ENCODE measurements at places on chromosomes 13 and 19.

GRCh38 chr19:40339018-40339728 lies 9.0 kb downstream of the C19orf47 start:
- no peak for DNase-seq

GRCh38 chr13:75324413-75324940 lies 157.5 kb downstream of the TBC1D4 start:
- DNase-seq, result no peak

- DNase-seq, result no peak
Observed at GRCh38 chr19:7554565-7554964, 19.0 kb downstream of the PNPLA6 start.

DNA sequence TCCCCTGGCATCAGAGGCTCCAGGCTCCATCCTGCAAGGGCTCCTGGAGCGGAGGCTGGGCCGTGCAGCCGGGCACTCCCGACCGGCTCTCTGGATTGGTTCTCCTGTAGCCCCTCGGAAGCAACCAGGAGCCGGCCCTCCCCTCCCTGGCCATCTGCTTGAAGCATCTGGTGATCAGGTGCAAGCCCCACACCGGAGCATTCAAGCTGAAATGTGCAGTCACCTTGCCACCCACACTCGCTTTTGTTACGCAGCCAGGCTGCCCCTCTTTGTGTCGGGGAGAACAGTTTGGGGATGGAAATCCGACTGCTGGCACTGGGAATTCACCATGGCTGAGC lies 258.8 kb downstream of the ZNF536 start:
- DNase-seq, result no peak

DNA sequence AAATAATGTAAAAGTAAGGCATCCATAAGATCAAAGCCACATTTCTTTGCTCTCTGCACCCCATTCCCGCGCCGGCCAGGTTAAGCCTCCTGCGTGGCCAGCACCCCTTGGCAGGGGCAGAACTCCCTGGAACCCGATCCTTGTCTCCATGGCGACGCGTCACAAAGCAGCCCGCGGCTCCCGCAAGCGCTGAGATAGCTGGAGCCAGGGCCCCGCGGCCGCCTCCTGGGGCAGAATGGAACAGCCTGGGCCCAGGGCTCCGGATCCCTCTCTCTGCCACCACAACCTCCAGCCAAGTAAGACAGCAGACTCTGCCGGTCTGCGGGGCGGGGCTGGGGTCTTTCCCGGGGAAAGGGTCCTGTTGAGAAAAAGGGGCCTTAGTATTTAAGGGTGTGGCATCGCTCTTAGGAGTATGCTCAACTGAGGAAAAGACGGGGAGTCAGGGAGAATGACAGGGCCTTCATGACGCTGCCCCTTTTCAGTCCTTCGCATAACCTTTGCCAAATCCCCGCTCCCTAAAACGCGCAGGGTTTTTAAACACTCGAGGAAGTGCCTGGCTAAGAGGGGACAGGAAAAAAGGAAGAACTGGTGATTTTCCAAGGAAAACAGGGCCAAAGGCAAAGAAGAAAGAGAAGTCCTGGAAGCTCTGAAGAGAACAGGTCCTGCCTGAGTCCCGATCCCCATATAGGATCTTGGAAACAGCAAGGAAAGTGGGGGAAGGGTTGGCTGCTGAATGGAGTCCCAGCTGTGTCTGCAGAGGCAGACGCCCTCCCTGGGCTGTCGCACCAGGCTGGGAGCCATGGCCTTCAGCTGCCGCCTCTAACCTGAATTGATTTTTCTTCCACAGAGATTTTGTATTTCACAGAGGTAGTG lies at the start of gene TEX26:
Gene TEX26 (plus strand): TSS at position 176 of the 873 bp plus-strand sequence. CDS start 60 bp downstream, at position 236.
- no peak for DNase-seq

- no peak for DNase-seq
Observed at GRCh38 chr13:81602241-81602640, 1261.3 kb upstream of the SPRY2 start.

GRCh38 chr13:113390874-113391497 lies 27.1 kb upstream of the GRTP1 start:
- DNase-seq, result no peak

- no peak for DNase-seq
Observed at GRCh38 chr19:29953352-29954247, 11.6 kb downstream of the URI1 start.

GRCh38 chr13:109370496-109370895 lies 415.9 kb downstream of the IRS2 start:
- DNase-seq, result no peak

GRCh38 chr19:4501691-4502090 lies 16.6 kb downstream of the PLIN4 start:
- DNase-seq, result no peak

DNA sequence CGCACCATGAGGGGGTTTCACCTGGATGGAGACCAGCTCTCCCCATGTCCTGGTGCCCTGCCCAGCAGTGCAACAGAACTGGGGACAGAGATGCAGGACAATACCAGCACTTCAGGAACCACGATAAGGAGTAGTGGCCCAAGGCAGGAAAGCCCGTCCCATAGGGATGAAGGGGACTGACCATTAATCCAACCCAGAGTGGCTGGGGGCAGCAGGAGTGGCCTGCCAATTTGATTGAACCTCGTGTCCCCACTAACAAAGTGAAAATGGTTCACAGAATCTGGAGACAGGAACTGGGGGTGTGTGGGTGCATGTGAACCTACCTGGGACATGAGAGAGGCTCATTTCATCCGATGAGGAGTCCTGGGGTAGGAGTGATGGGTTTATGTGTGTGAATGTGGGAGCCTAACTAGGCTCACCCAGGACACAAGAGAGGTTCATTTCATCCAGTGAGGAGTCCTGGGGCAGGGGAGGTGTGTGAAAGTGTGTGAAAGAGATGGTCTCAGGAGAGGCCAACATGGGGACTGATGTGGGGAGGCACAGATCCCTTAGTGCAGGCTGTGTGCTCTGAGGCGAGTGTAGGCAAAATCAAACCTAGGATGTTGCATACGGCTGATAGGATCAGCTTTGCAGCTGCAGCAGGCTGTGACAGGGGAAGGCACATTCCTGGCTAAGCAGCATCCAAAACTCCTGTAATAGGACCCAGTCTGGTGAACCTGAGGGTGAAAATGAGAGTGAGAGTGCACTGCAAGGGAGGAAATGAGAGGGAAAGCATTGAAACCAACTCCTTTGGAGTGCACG lies 98.2 kb downstream of the ZNF429 start:
- no peak for DNase-seq

- no peak for DNase-seq
Observed at GRCh38 chr13:34587576-34587975, 354.5 kb upstream of the NBEA start.

DNA sequence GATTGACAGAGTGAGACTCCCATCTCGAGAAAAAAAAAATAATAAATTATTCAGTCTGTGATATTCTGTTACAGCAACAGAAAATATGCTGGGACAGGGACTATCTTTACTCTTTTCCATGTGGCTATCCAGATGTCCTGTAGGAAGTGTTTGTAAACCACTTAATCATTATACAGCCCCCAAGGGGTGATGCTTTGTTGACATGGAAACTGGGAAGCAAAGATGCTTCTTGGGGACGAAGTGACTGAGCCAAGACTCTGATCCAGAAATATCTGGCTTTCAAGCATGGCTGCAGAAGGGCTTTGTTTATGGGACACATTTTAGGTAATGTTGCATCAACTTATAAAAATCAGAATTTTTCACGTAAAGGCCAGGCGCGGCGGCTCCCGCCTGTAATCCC lies 5.4 kb downstream of the ZNF8 start:
- no peak for DNase-seq

Data from kidney epithelial cell (primary cell).